Stimulated activated CD8-positive, alpha-beta memory T cell treated with anti-CD3 and anti-CD28 coated beads, Interleukin-4, amount 100 ng/mL, for 4 hours (primary cell): ENCODE measurements at places on chromosomes 3 and 15.

GRCh38 chr3:142963234-142963515 lies 299 bp downstream of the PAQR9 start:
- no peak for DNase-seq

GRCh38 chr3:181844211-181844610 lies 132.5 kb downstream of the SOX2 start:
- DNase-seq: no peak

- DNase-seq: no peak
These were observed 12.7 kb downstream of the ZBTB38 start for GRCh38 chr3:141380987-141381386.

DNA sequence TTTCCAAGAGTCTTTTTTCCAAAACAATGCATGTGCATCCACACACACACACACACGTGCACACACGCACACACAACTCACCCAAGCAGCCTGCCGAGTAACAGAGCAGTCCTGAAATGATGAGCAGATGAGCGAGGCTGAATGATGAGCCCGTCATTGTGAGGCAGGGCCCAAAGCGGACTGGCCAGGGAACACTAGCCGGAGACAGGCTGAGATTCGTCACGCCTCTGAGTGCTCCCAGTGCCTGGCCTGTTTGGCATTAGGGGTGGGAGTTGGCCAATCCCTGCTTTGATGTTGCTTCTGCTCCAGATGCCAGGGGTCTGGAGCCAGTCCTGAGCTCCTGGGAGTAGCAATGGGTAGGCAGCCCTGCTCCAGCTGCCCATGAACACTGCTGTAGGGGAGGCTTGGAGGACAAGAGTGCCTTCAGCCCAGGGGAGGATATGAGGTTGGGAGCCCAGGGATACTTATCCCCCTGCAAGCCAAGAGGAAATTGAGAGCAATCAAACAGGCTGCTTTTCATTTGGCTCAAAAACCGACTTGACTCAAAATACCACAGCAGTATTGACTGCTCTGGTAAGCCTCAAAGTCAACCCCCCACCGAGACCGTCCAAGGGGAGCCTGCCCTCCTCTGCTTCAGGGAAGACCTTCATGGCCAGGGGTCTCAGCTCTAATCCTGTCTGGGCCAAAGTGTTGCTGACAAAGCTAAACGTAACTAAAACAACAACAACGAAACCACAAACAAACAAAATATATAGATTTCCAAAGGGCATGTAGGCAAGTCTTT lies 22.9 kb downstream of the COLQ start:
- no peak for DNase-seq

DNA sequence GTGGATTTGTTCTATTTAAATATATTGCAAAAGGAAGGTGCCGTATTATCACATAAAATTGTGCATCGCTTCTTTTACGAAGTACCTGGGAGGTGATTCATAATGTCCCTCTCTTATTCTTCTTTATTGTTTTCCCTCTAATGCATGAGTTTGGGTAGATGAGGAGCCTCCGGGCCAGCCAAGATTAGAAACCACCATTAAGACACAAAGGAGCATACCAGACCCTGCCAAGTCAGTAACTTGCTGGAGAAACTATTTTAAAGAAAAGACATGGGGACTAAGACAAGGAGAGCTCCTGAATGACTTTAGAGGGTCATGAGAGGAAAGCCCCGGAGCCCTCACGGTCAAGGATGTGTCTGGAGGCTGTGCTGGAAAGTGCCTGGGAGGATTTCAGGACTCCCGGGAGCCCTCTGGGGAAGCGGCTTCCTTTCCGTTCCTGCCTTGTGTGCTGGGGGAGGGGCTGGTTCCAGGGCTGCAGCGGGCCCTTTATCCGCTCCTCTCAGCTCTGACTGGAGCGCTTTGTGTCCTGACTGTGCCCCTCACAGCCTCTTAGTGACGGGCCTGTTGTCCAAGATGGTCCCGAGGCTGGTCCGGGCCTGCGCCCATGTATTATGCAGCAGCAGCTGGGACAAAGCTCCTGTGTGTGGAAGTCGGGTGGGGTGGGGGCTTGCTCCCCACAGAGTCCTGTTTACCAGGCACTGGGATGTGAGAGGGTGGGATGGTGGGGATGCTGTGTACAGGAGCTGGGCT lies 35.7 kb downstream of the CORO2B start:
- DNase-seq: no peak

GRCh38 chr15:74206801-74207281 lies 4.3 kb upstream of the STRA6 start:
- no peak for DNase-seq

GRCh38 chr3:183692436-183692835 lies 5.2 kb upstream of the YEATS2 start:
- DNase-seq: no peak

DNA sequence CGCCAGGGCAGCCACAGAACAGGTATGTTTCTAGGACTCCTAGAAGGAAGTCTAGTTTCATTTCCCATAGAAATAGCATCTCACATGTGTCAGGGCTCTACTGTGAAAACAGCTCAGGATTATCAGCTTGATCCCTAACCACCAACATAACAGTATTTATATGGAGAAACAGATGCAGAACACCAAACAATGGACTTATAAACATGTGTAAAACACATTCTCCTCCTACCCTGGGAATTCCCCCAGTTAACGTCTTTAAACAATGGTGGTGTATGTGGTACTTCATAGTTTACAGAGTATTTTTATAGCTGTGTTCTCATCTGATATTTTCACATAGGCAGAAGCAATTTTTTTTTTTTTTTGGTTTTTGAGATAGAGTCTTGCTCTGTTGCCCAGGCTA lies 9.7 kb downstream of the TNFSF10 start:
- no peak for DNase-seq

DNA sequence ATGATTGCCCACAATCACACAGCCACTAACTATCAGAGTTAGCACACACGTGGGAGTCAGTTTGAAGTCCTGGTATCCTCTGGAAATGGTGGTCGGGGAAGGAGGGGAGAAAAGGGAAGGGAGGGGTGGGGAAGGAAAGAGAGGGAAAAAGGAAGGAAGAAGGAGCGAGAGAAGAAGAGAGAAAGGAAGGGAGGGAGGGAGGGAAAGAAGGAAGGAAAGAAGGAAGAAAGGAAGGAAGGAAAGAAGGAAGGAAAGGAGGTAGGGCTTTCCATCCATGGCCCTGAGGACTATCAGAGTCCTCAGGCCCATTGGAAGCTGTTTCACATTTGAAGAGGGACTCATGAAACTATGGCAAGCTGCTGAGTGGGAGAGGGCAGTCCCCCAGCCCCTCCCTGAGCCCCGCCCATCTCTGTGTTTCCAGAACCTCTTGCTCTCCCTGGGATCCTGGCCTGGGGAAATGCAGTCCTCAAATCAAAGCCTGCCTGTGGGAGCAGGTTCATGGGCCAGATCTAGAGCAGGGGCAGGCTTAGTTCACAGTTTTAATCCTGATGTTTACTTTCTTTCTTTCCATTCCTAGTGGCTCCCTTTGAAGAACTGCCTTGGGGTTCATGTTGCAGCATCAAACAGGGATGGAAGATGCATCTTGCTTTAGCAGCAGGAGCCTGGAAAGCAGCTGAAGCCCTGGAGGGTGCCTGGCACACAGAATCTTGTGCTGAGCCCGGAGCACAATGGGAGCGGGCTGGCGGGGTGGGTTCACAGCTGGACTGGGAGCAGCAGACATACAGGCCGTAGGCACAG lies 66.1 kb upstream of the GLCE start:
- DNase-seq: no peak

DNA sequence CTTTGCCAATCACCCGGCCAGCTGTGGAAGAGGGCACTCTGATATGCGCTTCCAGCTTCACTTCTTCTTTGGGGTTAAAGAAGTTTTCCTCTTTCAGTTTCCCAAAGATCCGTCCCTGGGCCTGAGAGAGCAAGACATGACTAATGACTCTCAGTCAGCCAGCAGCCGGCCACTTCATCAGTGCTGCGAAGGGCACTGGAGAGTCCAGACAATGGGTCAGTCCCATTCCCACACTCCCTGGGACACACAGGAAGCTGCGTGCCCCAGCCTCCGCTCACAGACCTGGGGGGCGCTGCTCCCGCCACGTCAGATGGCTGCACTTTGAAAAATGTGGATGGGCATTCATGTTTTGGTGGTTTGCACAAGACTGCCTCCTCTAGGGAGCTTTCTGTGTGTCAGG lies 63.3 kb downstream of the SENP2 start:
- no peak for DNase-seq

- DNase-seq: no peak
These were observed 198.6 kb downstream of the VGLL3 start for GRCh38 chr3:86792316-86792715.

DNA sequence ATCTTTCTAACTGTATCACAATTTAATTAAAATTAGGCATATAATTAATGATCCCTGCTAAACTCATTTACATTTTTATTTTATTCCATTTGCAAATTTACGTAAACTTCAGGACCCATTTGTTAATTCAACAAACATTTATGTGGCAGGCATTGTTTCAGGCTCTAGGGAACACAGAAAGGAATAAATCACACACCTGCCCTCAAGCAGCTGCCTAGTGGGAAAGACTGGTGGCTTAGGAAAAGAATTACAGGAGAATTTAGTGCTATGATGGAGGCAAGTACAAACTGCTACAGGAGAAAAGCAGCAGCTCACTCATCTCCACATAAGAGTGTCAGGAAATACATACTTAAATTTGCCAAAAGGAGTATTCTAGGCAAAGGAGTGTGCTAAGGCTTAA lies 11.2 kb downstream of the CBLB start:
- no peak for DNase-seq

- DNase-seq: no peak
These were observed 135.9 kb downstream of the TBL1XR1 start for GRCh38 chr3:177061369-177061768.

DNA sequence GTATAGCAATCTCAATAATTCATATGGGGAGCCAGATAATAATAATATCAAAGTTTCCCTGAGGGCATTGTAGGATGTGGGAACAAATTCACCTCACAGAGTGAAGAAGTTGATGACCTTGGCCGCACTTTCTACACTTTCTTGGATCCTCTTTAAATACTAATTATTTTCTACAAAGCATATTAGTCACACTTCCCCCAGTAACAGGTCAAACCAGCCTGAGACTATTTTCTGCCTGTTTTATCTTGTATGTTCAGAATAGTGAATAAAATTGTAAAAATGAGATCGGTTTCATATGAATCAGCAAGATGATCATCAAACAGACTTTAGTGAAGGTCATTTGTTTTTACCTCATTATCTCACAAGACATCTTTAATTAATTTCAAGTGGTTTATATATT lies 2.3 kb upstream of the OR5K3 start:
- no peak for DNase-seq

GRCh38 chr3:50388016-50388719 lies 28.8 kb upstream of the TMEM115 start:
- DNase-seq: no peak
